Ovary (tissue), 10 donors: ENCODE measurements at places on chromosomes 16 and 17. TPM values are rescaled to one million over a fixed set of nuclear protein-coding genes. Genes with fewer than 3 reads are reported as not detected.

GRCh38 chr16:13883276-13883675 is 36.7 kb upstream of the ERCC4 start:
- H3K27me3 ChIP-seq, result no peaks in the 10 kb centered on the region
- no peak for DNase-seq
- no peaks in the 10 kb centered on the region for H3K36me3 ChIP-seq
- H3K4me1 ChIP-seq, result no peaks in the 10 kb centered on the region
- no peak overlapping the region for H3K4me3 ChIP-seq

HOXB6 gene
- total RNA-seq, result 0.58 TPM

DNA sequence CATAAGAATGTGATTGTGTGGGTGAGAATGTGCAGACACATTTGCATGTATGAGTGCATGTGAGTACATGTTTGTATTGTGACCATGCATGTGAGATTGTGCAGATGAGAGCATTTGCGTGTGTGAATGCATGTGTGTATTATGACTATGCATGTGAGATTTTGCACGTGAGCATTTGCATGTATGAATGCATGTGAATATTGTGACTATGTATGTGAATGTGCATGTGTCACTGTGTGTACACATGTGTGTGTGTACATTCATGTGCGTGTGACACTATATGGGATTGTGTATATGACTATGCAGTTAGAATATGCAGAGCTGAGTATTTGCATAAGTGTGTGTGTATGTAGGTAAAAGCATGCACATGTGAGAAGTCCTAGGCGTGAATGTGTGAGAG is 381.3 kb upstream of the MAF start:
- no peaks in the 10 kb centered on the region for H3K4me1 ChIP-seq
- H3K27ac ChIP-seq, result no peak overlapping the region
- no peaks in the 10 kb centered on the region for H3K27me3 ChIP-seq
- no peak overlapping the region for H3K4me3 ChIP-seq
- no peak for DNase-seq
- H3K36me3 ChIP-seq, result no peaks in the 10 kb centered on the region

DNA sequence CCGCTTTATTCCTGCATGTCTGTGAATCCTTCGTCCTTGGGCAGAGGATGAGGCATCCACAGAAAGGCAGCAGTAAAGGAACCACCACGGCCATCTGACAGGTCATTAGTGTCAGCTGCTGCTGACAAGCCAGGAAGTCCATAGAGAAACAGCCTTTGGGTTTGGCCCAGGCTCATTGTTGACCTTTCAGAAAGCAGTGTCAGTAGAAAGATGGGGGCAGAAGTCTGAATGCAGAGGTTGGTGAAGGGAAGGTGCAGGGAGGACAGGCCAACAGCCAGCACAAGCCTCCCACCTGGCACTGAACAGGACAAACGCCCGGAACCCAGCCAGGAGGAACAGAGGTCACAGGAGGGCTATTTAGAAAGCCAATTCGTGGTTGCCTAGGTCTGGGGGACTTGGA is 105.8 kb downstream of the VAT1L start:
- no peak overlapping the region for H3K27ac ChIP-seq
- H3K4me1 ChIP-seq, result no peaks in the 10 kb centered on the region
- no peaks in the 10 kb centered on the region for H3K27me3 ChIP-seq

GRCh38 chr16:17362183-17362582 is 108.6 kb downstream of the XYLT1 start:
- H3K36me3 ChIP-seq, result no peaks in the 10 kb centered on the region
- H3K27ac ChIP-seq, result no peak overlapping the region
- H3K4me3 ChIP-seq, result no peak overlapping the region
- H3K4me1 ChIP-seq, result peaks cover 11% of the 10 kb centered on the region

GRCh38 chr17:39054111-39054645 is 87.0 kb upstream of the FBXO47 start:
- H3K4me3 ChIP-seq, result no peak overlapping the region
- H3K4me1 ChIP-seq, result no peaks in the 10 kb centered on the region
- H3K27me3 ChIP-seq, result no peaks in the 10 kb centered on the region
- no peak for DNase-seq
- no peaks in the 10 kb centered on the region for H3K36me3 ChIP-seq
- H3K27ac ChIP-seq, result no peak overlapping the region

DNA sequence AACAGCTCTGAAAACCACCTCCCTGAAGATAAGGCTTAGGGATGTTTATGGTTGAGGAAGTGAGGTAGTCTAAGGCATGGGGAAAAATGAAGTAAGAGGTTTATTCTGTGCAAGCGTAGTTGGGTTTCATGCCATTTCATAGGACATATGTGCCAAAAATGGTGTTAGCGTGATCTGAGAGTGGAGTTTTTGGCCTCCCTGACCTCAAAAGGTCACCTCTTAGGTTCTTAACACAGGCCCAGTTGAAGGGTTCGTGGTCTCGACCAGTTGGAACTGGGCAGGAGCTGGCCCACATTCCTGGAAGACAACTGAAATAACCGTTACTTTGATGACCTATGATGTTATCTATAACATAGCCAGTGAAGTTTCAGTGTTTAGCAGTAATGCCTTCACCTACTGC is 57.0 kb downstream of the MRTFB start:
- peaks cover 4% of the 10 kb centered on the region for H3K4me1 ChIP-seq
- no peak for DNase-seq
- H3K36me3 ChIP-seq, result no peaks in the 10 kb centered on the region
- no peak overlapping the region for H3K4me3 ChIP-seq

CMTM2 gene
- not detected for total RNA-seq

RAD51C gene
- total RNA-seq, result 22.2 TPM

CD300E gene
- 0.11 TPM for total RNA-seq

DNA sequence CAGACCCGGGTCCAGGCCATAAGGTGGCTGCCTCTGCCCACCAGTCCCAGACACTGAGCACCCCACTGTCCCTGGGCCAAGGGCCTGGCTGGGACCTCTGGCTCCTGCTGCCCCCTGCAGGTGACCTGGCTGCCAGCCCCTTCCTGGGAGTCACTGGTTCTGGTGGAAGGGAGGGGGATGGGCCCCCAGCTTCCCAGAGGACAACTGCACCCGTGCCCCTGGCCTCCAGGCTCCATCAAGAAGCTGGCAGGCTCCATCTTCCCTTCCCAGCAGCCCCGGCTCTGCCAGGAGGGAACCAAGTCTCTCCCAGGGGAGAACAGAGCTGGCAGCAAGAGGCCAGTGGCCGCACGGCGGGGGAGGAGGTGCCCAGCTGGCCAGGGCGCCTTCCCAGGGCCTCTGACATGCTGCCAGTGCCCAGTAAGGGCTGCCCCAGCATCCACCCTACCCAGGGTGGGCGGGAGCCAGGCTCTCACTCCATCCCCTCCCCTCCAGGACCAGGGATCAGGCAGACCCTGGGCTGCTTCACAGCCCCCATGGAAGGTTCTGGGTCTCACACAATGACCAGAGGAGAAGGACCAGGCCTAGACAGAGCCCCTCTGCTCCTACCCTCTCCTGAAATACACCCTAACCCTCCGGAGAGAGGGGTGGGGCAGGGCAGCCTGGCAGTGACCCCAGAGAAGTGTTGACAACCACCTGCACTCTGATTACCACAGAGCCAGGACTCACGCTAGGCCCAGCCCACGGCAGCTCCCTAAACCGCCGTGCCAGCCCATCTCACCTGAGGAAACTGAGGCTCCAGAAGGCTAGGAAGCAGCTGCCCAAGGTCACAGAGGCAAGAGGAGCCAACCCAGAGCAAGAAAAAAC is 3.6 kb downstream of the CLUH start:
- H3K4me3 ChIP-seq, result no peak overlapping the region
- H3K4me1 ChIP-seq, result peaks cover 23% of the 10 kb centered on the region
- H3K27ac ChIP-seq, result peak overlapping the region; percentile 33
- no peaks in the 10 kb centered on the region for H3K36me3 ChIP-seq
